ENCODE measurements at places on chromosomes 1 and 21.

DNA sequence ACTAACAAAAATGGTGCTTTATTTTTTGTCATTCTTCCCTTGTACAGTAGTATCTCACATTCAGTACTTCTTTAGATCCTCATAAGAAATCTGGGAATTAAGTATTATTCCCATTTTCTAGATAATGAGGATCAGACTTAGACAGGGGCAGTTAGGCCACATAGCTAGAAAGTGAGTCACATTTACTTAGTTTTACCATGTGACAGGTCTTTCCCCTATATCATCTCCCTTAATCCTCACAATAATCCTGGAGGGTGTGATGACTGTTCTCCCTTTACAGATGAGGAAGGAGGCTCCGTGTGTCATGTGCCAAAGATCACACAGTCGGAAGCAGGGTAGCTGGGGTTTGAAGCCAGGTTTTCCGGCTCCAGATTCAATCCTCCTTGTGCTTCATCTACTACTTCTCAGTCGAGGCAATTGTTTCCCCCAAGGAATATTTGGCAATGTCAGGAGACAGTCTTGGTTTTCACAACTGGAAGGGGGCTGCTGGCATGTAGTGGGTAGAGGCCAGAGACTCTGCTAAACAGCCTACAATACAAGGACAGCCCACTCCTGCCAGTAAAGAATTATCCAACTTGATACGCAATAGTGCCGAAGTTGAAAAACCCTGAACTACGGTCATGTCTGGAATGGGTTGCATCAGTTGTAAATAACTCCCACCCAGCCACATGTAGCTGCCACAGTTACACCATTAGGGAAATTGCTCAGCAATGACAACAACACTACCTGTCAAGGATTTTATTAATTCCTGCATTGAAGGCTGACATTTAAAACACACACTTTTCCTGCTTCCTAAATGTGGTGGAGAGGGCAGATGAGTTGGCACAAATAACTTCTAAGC is 54.5 kb downstream of the C8B start:
- DNase-seq: peak; percentile 59

- DNase-seq: peak; percentile 66
Observed at GRCh38 chr1:240258910-240259309, 167.2 kb downstream of the FMN2 start.

DNA sequence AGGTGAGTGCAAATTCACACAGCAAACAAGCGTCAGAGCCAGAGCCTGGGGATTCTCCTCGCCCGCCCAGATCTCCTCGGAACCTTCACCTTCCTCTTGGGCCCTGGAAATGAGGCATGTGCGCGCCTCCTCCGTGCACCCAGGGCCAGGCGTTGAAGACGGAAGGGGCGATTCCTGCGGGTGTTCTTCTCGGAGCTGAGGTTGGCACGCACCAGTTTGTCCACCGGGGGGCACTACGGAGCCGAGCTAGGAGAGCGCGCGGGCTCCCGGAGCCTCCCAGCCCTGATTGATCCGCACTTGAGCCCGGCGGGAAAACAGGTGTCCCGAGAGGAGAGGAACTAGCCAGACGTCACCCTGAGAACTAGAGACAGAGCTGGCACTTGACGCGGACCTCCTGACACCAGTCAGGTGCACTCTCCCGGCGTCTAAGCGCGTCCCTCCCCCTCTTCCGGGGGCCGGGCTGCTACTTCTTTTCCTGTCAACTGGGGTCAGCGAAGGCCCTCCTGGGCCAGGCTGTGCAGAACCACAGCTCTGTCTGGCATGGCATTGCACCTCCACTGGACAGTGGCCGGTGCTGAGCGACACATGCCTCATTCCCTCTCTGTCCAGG is 18.3 kb upstream of the SERINC2 start:
- DNase-seq: no peak

- DNase-seq: no peak
Observed at GRCh38 chr1:211474451-211474850, 17.5 kb downstream of the RD3 start.

- DNase-seq: no peak
Observed at GRCh38 chr1:50112193-50112592, 3.5 kb downstream of the ELAVL4 start.

DNA sequence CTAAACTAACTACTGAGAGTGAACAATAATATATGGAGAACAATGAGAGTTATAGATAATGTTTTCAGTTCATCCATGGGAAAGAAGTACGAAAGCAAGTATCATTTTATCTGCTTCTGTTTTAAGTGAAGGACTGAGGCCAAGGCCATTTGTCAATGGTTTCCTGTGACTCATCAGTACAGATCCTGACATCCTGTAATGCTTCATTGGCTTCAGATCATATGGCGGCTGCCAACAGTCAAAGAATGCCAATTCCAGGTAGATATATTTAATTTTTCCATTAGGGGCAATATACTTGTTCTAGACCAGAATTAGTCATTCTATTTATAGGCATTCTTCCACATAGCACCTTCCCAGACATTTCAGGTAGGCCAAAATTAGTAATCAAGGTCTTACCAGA is 97.3 kb downstream of the USH2A start:
- DNase-seq: no peak

DNA sequence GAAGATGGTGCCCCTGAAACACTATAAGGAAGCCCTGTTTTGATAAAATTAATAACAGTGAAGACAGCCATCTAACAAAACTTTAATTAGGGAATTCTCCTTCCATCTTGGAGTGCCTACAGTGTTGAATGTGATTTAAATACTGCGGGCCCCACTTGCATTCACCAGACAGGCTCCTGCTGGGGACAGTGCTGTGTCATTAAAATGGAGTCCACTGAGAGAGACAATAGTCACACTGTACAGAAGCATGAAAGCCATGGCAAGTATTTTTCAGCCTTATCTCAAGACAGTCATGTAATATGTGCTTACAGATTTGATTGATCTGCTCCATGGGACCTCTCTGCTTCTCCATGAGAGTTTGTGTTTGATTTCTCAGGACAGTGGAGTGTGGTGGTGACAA is 29.7 kb upstream of the ZBTB18 start:
- no peak for DNase-seq

DNA sequence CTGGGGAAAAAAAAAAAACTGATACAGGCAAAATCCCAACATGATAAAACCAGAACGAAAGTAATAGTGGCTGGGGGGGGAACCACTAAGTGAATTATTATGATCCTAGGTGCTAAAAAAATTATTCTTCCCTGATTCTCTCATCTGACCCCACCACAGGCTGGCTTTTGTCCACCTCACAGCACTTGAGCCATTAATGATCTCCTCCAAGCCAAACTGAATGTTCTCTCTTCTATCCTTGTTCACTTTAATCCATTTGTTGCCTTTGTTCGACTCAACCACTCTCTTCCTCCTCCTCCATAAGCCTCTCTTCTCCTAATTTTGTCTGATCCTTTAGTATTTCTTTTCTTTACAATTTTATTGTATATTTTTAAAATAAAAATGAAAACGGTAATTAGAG is 16.0 kb upstream of the SMYD2 start:
- DNase-seq: no peak

DNA sequence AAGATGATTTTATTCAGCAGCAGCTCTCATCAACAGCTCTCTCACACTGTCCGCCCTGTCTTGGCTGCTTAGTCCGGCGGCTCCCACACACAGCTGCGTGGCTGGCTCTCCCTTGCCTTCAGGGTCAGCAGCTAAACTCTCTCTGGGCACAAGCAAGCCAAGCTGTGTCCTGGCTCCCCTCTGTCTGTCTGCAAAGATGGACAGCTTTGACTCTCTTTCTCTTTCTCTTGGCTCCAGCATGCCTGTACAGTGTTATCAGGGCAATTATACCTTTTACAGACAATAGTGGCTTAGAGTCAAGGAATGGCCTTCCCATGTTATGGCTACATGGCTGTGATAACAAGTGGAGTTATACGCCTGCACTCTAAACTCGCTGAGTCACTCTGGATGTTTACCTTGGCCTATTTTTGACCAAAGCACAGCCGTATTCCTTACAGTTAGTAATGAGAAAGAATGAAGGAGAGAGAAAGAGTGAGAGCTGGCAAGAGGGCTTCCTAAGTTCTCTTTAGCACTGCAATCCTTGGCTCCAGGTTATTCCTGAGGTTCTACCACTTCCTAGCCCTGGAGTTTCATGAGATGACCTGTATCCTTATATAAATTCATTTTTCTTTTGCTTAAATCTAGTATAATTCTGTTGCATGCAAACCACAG is 59.9 kb upstream of the ZSWIM5 start:
- no peak for DNase-seq

- no peak for DNase-seq
Observed at GRCh38 chr1:182752077-182752988, 37.2 kb upstream of the NPL start.

Measured in HFF-Myc (cell line).